Daoy (cell line): ENCODE measurements at places on chromosomes 4 and X.
A peak's percentile ranks its signal among the peaks of the same experiment; 100 is the strongest.

DNA sequence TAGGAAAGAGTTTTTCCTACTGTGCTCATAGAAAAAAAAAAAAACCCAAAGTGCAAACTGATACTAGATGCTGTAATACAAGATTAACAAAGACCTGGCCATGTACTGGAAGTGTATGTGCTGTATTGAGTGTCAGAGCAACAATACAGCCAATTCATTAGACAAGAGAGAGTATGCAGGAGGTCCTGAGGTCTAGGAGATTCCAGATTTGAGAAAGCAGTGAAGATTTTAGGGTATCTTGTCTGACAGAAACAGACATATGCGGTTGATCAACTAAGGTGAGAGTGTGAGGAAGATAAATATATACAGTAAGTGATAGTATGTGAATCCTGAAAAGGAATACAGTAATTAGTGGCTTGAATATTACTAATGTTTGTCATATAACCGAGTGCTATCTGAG is 3.0 kb downstream of the GPR174 start:
- DNase-seq = no peak

DNA sequence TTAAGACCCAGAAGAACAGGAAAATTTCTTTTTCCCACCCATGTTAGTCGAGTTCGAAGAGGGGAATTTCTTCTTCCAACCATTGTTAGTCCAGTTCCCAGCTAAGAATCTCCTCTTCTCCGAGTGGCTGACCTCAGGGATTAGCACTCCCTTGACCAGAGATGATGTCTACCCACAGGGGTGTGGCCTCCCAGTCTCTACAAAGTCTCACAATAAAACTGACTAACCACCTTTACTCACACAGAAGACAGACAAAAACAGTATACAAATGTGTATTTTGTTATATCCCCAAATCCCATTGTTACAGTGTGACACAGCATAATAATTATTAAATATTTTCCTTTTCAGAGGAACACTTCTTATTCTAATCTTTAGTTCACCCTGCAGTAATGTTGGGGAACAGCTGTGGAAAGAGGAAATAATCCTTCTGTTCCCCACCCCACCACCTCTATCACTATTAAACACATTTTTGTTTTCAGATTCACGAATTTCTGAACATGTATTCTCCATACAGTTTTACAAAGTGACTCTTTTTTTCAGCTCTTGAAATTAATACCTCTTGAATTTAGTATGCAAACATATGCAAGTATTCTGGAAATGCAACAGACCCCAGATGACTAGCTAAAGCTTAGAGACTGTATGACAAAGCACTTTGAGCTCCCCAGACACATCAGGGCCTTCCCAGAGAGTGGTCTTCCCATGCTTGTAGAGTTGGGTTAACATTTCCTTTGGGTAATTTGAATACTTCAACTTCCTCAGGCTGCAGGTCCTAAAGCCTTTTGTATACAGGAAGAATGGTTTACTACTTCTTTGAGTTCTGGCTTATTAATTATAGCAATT is 62.5 kb upstream of the NFKB1 start:
- DNase-seq = peak; percentile 4

DNA sequence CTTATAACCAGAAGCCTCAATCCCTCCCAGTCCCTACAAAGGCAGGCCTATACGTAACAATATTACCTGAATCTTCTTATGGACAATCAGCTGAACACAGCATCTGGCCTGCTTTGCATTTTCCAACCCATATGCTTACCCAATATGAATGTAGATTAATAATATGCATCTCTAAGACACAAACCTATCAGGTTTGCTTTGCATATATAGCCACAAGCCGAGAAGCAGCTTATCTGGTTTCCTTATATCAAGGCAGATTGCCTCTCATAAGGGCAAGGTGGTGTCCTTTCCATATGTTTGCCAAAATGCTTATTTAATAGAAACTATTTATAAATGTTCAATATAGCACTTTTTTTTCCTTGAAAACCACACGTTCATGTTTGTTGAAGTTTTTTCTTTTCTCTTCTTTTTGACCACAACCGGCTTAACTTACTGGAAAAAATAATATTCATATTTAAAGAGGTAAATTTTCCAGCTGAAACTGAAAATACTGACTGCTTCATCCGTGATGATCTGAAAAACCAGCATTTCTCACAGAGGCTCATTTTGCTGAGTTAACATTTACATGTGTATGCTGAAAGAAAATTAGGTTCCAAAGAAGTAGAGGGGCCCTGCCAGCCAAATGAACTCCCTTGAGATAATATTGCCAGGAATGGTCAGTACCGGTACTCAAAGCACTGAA is 3.8 kb downstream of the IL21 start:
- no peak for DNase-seq

DNA sequence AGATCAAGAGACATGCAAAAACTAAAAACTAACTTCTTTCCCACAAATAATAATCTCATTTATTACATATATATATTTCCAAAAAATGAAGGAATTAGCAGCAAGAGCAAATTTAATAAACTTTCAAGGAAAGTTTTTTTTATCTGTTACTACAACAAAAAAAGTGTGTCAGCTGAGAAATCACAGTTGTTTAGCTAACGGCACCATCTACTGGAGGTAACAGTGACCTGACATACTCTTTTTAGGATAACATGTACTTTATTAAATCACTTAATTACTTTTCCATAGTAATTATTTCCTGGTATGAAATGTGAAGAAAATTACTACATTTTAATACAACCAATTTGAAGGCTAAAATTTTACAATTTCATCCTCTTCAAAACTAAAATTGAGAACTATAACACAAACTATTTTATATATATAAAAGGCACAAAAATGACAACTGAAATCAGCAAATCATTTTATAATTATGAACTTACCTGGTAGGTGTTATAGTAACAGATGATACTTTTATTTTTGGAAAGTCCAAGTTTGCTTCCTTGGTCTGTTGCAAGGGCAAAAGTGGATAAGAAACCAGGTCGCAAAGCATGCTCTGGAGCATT is 9.1 kb downstream of the LAMTOR3 start:
- no peak for DNase-seq

DNA sequence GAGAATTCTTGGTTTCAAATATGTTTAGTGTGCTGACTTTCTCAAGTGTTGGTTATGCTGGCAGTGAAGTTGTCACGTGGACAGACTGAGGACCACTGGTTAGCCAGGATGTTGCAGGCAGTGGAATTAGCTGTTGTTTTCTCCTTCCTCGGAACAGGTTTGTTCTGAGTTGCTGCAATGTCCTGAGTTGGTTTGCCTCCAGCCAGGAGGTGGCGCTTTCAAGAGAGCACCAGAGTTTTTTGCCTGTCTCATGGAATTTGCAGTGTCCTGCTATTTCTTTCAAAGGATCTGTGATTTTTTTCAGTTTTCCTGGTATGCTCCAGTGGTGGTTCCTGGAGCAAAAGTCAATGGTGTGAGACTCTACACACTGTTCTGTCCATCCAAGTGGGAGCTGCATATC is 158.1 kb upstream of the CXorf66 start:
- no peak for DNase-seq

DNA sequence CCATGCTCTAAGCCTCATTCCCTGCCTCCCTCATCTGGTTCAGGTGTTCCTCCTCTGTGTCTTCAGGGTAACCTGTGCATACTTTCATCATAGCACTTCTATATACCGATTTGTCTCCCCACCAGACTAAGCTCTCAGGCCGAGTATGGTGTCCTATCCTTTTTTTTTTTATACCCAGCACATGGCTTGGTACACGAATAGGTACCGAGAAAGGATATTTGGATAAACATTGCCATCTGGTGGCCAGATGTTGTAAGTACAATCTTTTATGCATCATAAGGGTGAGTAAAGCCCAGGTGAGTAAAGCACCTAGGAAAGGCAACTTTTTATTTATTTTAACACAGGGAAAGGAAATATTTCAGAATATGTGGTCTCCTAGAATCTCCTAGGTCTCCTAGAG is 68.4 kb downstream of the MID2 start:
- peak; percentile 12 for DNase-seq

GRCh38 chr4:142331646-142332045 is 514.5 kb downstream of the INPP4B start:
- no peak for DNase-seq

GRCh38 chrX:475926-476723 is 89.4 kb upstream of the PPP2R3B start:
- peak; percentile 78 for DNase-seq

DNA sequence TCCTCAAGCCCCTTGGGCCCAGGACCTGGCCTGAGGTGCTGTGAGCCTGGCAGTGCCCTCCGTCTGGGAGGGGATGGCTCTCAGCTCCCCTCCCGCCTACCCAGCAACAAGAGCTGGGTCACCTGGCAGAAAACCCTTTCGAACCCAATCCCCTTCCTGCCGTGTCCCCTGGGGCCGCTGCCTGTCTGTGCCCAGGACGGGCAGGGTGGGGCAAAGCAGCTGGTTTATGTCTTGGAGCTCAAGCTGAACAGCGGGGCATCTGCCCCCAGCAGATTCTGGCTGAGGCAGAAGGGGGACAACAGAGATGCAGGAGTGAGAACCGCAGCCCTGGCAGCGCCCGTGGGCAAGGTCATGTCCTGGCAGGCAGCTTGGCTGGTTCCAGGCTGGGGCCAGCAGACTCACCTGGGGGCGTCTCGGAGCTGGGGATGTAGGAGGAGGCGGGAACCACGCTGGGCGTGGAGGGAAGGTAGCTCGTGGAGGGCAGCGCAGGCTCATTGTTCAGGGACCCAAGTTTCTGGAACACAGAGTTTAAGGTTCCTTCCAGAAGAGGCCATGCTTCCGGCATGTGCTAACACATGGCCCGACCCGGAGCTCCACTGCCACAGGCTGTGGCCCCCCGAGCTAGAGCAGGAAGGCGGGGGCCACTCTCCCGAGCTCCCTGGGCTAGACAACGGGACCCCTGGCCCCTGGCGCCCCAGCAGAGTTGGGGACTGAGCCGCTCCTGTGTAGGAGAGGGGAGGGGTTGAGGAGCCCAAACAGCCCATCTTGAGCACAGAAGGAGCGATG is 24.2 kb downstream of the NELFA start:
- no peak for DNase-seq

- no peak for DNase-seq
Measured at GRCh38 chr4:13160920-13161319, 323.2 kb downstream of the RAB28 start.
